ENCODE measurements at places on chromosomes 5 and 9.

DNA sequence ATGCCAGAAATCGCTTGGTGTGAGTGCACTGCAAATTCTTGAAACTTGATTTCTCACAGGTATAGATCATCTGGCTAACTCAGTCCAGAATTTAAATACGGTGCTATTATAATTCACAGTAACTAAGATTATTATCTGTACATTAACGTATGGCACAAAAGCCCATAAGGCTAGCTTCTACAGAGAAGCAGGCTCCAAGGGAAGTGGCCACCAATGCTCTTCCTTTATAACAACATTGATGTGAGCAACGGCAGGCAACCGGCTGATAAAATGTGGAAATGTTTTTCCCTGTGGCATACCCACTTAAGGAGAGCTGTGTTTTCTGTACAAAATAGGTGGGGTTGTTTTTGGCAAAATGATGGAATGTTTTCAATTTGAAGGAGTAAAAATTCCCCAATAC lies 35.7 kb downstream of the SEMA4D start:
- no peak for DNase-seq

- no peak for DNase-seq
Measured at GRCh38 chr5:120615967-120616645, 152.0 kb downstream of the PRR16 start.

GRCh38 chr5:55724281-55724680 lies 12.2 kb upstream of the SLC38A9 start:
- no peak for DNase-seq

DNA sequence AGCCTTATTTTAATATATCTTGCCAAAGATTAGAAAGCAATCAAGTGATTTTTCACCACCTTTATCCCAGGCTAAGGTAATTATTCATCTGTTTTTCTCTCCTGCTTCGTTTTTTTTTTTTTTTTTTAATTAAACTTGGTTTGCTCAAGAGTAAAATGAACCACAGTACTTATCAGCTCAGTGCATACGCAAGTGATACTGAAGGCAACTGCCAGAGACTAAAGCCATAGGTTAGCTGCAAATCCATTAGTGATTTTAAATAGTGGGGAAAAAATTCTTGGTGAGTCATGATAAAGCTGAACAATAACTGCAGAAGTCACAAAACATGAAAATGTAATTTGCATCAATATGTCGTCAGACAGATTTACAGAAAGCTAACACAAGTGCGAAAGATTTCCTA lies 829.1 kb downstream of the PTPRD start:
- DNase-seq, result no peak

DNA sequence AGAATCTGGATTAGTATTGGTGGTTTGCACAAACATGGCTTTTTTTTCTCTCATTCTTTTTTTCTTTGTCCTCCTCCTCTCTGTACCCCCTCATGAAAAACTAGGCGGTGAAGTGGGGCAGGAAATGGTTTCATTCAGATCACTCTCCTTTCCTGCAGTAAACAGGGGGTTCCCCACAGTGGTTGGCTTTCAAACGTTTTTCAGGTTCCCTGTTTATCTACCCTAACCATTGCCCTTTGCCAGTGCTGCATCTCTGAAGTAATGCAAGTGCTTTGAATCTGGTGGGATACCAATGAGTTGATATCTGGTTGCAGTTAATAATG lies 29.8 kb downstream of the NR4A3 start:
- no peak for DNase-seq

DNA sequence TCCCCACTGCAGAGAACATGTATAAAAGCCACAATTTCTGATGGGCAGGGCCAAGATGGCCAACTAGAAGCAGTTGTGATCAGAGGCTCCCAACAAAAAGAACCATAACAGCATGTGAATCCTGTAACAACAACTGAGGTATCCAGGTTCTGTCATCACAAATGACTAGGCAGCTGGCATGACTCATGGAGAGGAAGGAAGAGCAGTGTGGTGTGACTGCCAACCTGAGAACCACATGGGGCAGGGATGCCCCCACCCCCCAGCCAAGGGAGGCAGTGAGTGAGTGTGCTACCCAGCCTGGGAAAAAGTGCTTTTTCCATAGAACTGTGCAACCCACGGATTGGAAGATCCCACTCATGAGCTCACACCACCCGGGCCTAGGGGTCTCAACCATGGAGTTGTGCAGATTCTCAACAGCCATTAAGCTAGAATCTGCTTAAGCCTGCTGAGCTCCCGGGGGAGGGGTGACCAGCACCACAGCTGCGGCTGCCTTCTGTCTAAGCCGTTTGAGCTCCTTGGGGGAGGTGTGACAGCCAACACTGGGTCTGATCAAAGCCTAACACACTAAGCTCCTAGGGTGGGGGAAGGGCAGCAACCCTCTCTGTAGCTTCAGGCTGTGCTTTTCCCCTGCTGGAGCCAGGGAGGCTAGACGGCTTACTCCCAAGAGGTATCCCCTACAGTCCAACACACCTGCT lies 80.1 kb upstream of the DMAC1 start:
- peak; percentile 24 for DNase-seq

GRCh38 chr5:169702693-169703481 lies 65.8 kb downstream of the DOCK2 start:
- DNase-seq, result no peak

- DNase-seq, result no peak
Measured at GRCh38 chr5:153964191-153964879, 74.4 kb downstream of the FAM114A2 start.

- no peak for DNase-seq
Measured at GRCh38 chr9:132077881-132078698, 1.6 kb downstream of the MED27 start.

GRCh38 chr5:33445798-33446197 lies 5.0 kb downstream of the TARS1 start:
- no peak for DNase-seq

- no peak for DNase-seq
Measured at GRCh38 chr5:113283558-113283957, 151.2 kb downstream of the TSSK1B start.

DNA sequence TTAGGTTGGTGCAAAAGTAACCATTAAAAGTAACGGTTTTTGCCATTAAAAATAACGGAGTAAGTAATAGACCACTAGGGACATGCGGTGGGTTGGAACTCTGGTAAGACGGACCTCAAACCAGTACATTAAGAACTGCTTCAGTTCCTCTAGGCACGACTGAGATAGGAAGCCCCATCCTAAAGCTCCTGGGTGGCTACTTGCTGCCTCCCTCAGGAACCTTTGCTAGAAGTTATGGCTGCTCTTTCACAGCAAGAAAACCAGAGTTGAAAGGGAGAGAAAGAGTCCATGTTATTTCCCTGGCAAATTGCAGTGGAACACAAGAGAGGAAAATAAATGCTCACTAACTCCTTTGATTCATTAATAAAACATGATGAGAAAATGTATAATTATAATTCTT lies 47.6 kb downstream of the MCTP1 start:
- DNase-seq, result no peak

DNA sequence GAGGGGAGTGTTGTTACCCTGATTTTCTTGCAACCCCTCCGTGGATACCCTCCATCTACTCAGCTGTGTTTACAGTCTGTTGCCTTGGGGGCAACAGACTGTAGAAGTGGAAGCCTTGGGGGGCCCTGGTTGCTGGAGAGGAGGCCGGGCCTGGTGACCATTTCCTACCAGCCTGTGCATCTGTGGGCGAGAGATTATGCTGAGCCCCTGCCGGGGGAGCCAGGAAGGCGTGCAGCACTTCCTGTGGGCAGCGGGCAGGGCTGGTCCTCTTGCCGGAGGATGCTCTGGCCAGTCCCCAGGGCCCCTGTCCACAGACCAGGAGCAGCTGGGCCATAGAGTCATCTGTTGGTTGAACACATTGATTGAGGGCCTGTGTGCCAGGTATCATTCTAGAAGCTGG lies 11.1 kb downstream of the ERGIC1 start:
- DNase-seq, result no peak

- no peak for DNase-seq
Measured at GRCh38 chr5:96893342-96893741, 17.0 kb downstream of the ERAP2 start.

GRCh38 chr5:144017119-144017518 lies 153.3 kb downstream of the YIPF5 start:
- no peak for DNase-seq

DNA sequence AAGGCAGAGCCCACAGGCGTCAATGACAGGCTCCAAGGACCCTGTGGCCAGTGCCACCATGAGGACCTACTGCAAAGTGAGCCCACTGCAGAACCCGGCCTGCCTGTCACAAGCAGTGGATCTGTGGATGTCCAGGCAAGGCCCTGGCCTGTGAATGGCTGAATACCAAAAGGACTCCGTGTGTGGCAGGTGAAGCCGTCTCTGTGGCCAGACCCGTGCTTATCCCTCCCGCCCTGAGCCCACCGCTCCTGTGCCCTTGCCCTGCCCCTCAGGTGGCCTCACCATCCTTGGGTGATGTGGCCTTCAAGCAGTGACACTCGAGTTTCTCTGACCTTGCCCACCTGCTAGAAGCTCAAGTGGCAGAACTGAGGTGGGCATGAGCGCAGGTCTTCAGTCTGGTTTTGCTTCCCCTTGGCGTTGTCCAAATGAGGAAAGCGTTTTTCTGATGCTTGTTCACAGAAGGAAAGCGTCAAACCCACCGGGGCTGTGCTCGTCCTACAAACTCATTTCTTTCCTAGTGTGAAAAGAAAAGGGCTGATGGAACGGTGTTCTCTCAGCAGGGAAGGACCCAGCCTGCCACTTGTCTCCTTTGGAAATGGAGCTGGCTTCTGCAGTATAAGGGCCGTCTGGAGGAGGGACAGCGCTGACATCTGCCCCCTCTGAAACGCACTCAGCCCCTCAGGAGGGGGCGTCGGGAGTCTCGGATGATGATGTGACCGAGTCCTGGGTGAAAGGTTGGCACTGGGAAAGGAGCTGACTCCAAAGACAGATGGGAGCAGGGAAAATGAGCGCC lies 377.7 kb upstream of the IRX4 start:
- DNase-seq, result no peak

GRCh38 chr5:146048994-146049703 lies 56.2 kb downstream of the PLAC8L1 start:
- DNase-seq, result peak; percentile 70

DNA sequence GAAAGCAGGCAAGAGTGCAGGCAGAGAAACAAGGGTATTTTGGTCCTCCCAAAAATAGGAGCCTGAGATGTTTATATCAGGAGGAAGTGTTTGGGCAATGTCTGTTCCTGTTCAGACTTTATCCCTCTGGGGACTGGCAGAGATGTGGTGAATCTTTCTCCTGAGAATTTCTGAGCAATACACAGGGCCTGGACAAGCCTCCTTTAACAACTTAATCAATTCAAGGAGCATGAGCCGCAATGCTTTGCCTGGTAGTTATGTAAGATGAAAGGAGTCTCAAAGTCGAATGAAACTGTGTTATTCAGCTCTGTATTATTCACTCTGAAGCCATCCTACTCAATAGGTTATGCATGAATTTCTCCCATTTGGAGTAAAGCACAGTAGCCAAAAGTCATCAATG lies 365.6 kb downstream of the MAN2A1 start:
- peak; percentile 1 for DNase-seq

- no peak for DNase-seq
Measured at GRCh38 chr5:8135742-8136141, 266.8 kb downstream of the MTRR start.

DNA sequence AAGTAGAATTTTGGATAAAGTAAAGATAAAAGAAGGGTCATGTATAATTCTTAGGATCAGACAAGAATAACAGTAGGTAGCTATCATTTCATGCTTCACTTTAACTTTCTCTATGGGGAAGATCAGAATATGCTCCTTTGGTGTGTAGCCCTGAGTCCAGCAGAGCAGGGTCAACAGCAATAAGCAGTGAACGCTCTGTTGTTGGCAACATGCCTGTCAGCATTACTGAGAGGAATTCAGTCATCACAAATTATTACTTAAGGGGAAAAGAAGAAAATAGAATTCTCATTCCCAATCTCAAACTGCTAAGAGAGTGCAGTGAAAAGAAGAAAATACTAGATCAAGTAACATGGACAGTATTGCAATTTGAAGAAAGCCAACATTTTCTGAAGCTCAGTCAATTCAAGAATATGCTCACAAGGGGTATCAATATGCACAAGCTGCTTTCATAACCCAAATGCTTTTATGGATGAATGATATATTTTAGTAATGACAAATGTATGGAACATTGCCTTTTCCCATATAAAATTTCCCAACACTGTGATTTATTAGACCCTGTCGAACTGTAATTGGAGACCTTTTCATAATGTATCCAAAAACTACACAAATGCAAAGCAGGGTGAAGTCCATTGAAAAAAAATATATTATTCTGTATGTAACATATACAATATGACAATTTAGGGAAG lies 1359.4 kb downstream of the EFNA5 start:
- DNase-seq, result no peak

DNA sequence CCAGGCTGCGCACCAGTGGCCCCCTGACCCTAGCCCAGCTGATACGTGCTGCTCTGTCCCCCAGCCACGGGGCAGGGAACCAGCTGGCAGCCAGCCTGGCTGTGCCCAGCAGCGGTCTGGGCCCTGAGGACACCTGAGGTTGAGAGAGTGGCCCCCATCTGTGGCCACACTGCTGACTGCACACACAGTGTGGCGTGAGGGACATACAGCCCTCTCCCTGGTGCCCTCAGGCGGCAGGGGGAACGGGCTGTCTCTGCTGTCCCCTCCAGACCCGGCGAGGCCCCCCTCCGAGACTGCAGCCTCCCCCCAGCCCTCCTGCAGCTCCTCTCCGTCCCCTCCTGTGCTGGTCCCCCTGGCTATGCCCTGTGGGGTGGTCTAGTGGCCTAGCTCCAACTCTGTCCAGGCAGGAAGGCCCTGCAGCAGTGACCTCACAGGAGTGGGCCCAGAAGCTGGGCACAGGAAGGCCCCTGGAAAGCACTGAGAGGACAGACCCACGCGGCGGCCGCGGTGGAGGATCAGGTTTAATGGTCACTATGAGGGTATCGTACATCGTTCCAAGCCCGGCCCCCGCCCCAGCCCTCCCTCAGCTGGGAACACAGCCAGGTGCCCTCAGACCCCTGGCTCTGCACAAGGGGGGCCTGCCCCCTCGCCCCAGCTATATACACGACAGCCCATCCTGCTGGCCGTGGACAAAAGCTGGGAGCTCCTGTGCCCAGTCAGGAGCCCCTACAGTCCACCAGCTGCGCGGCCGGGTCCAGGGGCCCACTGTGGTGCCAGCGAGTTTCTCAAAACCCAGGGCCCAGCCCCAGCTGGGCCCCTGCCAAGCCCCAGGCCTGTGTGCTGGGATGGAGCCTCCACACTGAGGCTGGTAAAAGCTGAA lies 6.8 kb upstream of the ENTPD8 start:
- DNase-seq, result no peak

- no peak for DNase-seq
Measured at GRCh38 chr5:15203376-15203775, 296.6 kb upstream of the FBXL7 start.

- no peak for DNase-seq
Measured at GRCh38 chr5:146073239-146073900, 32.0 kb downstream of the PLAC8L1 start.

DNA sequence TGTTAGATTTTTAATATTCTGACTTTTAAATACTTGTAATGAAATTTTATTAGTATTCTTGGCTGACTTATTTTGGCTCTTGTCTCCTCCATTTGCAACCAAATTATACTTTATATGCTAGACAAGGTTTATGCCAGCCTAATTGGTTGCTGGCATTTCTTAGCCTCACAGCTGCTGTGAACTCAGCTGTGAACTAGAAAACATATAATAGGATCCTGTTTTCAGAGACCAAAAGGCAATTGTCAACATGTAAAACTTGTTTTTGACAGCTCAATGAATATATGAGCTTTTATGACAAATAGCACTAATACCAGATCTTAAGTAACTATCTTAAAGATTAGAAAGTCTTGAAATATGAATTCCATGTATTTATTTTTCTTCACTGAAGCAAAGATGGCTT lies 25.9 kb downstream of the KIF2A start:
- DNase-seq, result no peak

- DNase-seq, result peak; percentile 53
Measured at GRCh38 chr9:92769286-92769685, 4.7 kb upstream of the BICD2 start.

- no peak for DNase-seq
Measured at GRCh38 chr5:96725257-96725656, 63.1 kb downstream of the CAST start.
